Activated T-cell treated with anti-CD3 and anti-CD28 coated beads, Interleukin-2, amount 50 U/mL, for 1 hour (primary cell): ENCODE measurements at places on chromosomes 6 and 20.

- peak; percentile 40 for DNase-seq
These were observed 4.3 kb downstream of the PPP1R11 start for GRCh38 chr6:30071081-30071818.

DNA sequence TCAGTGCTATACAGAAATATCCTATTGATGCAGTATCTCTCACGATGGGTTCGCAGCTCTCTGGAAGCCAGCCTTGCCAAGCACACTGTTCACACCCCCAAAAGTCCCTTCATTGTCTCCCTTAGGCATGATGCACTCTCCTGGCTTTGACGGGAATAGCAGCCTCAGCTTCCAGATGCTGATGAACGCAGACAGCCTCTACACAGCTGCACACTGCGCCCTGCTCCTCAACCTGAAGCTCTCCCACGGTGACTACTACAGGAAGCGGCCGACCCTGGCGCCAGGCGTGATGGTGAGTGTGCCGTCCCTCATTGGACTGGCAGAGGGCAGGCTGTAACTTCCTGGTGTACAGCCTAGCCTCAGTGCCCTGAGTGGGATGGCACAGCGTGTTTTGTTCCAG lies 60.0 kb upstream of the PBOV1 start:
- DNase-seq: no peak

DNA sequence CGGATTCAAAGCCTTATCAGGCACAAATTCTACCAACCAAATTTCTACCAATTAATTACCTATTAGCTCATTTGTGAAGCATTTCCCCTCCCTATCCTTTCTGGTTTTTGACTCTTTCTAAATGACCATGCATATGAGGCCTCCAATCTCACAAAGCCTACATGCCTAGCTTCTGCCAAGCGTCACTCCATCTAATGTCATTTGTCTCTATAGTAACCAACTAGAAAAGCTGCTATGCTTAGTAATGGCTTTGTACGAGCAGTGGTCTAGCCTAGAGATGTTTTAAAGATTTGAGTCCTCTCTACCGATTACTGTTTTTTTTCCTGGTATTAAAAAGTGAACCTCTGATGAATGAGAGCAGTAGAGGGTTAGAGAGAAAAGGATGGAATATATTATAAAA lies 4.8 kb upstream of the ASF1A start:
- DNase-seq: no peak

DNA sequence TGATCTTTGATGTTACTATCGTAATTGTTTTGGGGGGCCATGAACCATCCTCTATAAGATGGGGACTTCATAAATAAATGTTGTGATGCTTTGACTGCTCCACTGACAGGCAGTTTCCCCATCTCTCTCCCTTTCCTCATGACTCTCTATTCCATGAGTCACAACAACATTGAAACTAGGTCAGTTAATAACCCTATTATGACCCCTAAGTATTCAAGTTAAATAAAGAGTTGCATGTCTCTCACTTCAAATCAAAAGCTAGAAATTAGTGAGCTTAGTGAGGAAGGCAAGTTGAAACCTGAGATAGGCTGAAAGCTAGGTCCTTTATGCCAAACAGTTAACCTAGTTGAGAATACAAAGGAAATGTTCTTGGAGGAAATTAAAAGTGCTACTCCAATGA lies 491.0 kb downstream of the HAO1 start:
- DNase-seq: no peak
